Activated T-helper 1 cell treated with anti-CD3 and anti-CD28 coated beads, Interleukin-12 subunit alpha, Interleukin-12 subunit beta, Interleukin-2, Interleukin-4 antibody, amounts not matched to agents 30 ng/mL and 10 ng/mL and 1 ng/mL, durations not matched to agents 14 hours and 24 hours and 36 hours (primary cell): ENCODE measurements at places on chromosomes 7 and 10. TPM values are rescaled to one million over a fixed set of nuclear protein-coding genes. Genes with fewer than 3 reads are reported as not detected.

EXOC6 gene
- total RNA-seq = 13.5 TPM in 2 replicates

ASAH2B gene
- 2.9 and 4.0 TPM in 2 replicates for total RNA-seq

PSTK gene
- 4.5 and 4.8 TPM in 2 replicates for total RNA-seq

DNA sequence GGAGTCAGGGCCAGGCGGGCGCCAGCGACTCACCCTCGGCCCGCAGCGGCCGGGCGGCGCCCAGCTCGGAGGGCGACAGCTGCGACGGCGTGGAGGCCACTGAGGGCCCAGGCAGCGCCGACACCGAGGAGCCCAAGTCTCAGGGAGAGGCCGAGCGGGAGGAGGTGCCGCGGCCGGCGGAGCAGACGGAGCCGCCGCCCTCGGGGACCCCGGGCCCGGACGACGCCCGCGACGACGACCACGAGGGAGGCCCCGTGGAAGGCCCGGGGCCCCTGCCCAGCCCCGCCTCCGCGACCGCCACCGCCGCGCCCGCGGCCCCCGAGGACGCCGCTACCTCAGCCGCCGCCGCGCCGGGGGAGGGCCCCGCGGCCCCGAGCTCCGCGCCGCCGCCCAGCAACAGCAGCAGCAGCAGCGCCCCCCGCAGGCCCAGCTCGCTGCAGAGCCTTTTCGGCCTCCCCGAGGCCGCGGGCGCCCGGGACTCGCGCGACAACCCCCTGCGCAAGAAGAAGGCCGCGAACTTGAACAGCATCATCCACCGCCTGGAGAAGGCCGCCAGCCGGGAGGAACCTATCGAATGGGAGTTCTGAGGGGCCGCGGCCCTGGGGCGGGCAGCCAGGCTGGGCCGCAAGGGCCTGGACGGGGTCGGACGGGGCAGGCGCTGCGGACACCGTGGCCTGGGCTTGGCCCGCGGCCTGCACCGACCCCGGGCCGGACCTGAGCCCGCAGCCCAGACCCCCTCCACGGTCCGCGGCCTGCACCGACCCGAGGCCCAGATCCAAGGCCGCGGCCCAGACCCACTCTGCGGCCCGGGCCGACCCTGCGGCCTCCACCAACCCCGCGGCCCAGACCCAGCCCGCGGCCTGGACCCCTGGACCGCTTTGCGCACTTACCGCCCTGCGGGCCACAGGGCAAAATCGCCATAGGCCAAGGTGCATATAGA lies 37.9 kb upstream of the SH2B2 start:
- DNase-seq = no peak

DNA sequence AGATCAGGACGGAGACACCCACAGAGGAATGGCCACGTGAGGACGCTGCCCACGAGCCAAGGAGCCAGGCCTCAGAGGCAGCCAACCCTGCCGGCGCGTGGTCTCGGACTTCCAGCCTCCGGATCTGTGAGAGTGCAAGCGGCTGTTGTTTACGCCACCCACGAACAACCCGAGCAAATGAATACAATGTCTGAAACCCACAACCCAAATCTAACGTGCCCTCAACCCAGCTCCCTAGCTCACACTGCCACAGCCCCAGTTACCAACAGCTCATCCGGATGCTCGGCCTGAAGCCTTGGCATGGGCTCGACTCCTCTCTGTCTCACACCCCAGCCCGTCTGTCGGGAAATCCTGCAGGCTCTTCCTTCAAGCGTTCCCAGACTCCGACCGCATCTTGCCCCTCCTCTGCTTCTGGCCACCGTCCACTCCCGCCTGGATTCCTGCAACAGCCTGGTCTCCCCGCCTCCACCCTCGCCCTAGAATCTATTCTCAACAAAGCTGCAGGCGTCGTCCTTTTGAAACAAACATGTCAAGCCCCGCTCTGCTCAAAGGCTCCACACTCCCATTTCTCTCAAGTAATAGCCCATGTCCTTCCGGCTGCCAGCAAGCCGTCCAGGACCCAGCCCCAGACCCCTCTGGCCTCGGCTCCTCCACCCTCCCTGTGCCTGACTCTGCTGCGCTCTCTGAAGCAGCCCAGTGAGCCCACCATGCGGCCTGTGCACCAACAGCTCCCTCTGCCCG lies 35.3 kb downstream of the STK32C start:
- DNase-seq = no peak

- DNase-seq = no peak
Measured at GRCh38 chr10:115136616-115137015, 43.5 kb downstream of the ATRNL1 start.
